ENCODE measurements at places on chromosomes 6 and 20. TPM values are rescaled to one million over a fixed set of nuclear protein-coding genes. Genes with fewer than 3 reads are reported as not detected.

GRCh38 chr20:17225851-17226409 is 910 bp upstream of the PCSK2 start:
- peaks cover 5% of the 10 kb centered on the region for H3K4me1 ChIP-seq
- no peak overlapping the region for H3K27ac ChIP-seq
- DNase-seq: peak; percentile 73
- no peaks in the 10 kb centered on the region for H3K36me3 ChIP-seq

GRCh38 chr20:63594043-63594561 is 20.1 kb upstream of the HELZ2 start:
- H3K36me3 ChIP-seq: peaks cover 56% of the 10 kb centered on the region
- H3K27ac ChIP-seq: no peak overlapping the region
- H3K4me3 ChIP-seq: no peak overlapping the region
- H3K4me1 ChIP-seq: no peaks in the 10 kb centered on the region
- DNase-seq: no peak

GRCh38 chr6:91483415-91484105 is 896.7 kb upstream of the MAP3K7 start:
- no peaks in the 10 kb centered on the region for H3K4me1 ChIP-seq
- no peak overlapping the region for H3K4me3 ChIP-seq
- no peak for DNase-seq
- H3K27ac ChIP-seq: no peak overlapping the region

- H3K27me3 ChIP-seq: no peaks in the 10 kb centered on the region
- H3K27ac ChIP-seq: no peak overlapping the region
- DNase-seq: no peak
- no peak overlapping the region for H3K4me3 ChIP-seq
- no peaks in the 10 kb centered on the region for H3K4me1 ChIP-seq
- H3K36me3 ChIP-seq: no peaks in the 10 kb centered on the region
These were observed 321.7 kb downstream of the CENPW start for GRCh38 chr6:126661646-126662045.

- no peaks in the 10 kb centered on the region for H3K4me1 ChIP-seq
- DNase-seq: no peak
- H3K36me3 ChIP-seq: no peaks in the 10 kb centered on the region
- H3K27me3 ChIP-seq: peaks cover 18% of the 10 kb centered on the region
- H3K4me3 ChIP-seq: no peak overlapping the region
These were observed 69.6 kb downstream of the GNAS-AS1 start for GRCh38 chr20:58781138-58781537.

DNA sequence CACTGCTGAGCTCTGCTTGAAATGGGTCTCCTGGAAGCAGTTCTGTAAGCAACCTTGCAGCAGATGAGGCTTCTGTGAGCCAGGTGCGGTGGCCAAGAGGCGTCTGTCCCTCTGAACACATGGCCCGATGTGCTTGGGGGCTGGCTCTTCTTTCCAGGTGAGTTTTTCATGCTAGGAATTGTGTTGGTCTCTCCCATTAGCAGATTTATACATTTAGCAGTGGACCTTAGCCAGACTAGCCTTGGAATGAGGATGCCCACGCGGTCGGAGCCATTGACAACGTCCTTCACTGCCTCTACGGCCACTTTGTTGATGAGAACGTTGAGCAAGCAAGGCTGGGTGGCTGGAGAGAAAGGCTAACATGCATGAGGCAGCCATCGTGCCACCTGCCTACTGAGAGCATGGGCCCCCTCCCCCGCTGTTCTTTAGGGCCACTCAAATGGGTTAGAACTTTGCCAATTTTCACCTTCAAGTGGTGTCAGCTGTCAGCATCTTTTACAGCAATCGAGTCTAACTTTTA is 33.5 kb downstream of the ERMARD start:
- H3K27ac ChIP-seq: no peak overlapping the region
- H3K27me3 ChIP-seq: no peaks in the 10 kb centered on the region
- peak; percentile 48 for DNase-seq
- no peak overlapping the region for H3K4me3 ChIP-seq
- H3K36me3 ChIP-seq: no peaks in the 10 kb centered on the region
- peaks cover 3% of the 10 kb centered on the region for H3K4me1 ChIP-seq

DNA sequence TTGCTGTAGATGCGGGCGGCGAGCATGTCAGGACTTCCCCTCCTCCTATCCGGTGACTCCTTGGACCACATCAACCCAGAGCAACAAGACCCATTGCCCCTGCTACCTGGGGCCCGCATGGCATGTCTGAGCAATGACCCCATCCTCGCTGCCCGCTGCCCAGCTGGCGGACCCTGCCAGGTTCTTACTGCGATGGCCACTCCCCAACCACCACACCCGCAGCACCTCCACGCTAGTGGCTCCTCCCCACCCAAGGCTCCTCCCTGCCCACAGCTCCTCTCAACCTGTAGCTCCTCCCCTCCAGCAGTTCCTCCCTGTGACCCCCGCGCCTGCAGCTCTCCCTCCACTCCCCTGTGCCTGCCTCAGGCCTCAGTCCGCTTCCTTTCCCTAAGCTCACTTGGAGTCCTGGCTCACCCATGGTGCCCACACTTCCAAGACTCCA is 17.6 kb upstream of the SERPINB9 start:
- H3K27me3 ChIP-seq: no peaks in the 10 kb centered on the region
- no peak for DNase-seq
- no peak overlapping the region for H3K27ac ChIP-seq

GRCh38 chr20:36532388-36532787 is 8.9 kb upstream of the MYL9 start:
- no peaks in the 10 kb centered on the region for H3K27me3 ChIP-seq
- peaks cover 15% of the 10 kb centered on the region for H3K36me3 ChIP-seq
- no peak for DNase-seq
- no peak overlapping the region for H3K4me3 ChIP-seq

DNA sequence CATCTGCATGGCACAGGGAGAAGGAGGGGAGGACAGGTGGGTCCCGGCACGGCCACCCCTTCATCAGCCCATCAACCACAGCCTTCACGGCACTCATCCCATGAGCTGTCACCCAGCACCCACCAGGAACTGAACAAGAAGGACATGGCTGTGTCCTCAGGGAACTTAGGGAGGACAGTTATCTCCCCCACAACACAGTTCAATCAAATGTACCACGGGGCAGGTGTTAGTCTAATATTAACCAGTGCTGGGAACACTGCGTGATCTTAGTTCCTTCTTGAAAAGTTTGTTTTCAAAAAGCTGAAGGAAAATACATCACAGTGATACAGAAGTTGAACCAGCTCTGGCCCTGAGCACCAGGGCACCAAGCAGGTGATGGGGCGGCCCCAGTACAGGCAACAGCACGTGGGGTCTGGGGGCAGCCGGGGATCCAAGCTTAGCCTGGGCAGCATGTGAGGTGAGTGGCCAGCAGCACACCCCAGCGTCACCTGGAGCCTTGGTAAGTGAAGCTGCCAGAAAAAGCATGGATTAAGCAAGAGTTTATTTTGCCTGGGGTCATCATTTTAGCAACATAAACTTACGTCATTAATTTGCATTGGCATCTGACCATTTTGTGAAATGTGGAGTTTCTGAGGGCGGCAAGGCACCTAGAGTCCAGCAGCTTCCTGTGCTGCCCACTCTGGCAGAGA is 35.5 kb upstream of the AFDN start:
- peaks cover 2% of the 10 kb centered on the region for H3K27me3 ChIP-seq
- H3K4me3 ChIP-seq: no peak overlapping the region
- no peak overlapping the region for H3K27ac ChIP-seq
- H3K4me1 ChIP-seq: no peaks in the 10 kb centered on the region
- H3K36me3 ChIP-seq: no peaks in the 10 kb centered on the region
- DNase-seq: no peak

DNA sequence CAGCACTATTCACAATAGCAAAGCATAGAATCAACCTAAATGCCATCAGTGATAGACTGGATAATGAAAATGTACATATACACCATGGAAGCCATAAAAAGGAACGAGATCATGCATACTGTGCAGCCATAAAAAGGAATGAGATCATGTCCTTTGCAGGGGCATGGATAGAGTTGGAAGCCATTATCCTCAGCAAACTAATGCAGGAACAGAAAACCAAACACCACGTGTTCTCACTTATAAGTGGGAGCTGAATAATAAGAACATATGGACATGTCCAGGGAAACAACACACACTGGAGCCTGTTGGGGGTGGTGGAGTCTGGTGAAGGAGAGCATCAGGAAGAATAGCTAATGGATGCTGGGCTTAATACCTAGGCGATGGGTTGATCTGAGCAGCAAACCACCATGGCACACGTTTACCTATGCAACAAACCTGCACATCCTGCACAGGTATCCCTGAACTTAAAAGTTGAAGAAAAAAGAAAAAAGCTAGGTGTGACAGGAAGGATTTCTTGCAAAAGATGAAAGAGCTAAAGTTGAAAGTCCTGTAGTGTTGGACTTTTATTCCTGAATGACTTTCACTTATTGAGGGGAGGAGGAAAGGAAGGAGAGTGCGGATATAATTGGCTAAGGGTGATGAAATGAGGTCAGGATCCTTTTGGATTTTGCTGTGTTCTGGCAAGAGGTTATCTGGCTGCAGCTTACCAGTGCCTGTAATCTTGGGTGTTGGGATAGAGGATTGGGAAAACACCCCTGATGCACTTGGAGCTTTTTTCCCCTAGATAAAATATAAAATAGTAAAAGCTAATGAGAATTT is 8.5 kb downstream of the TRMT11 start:
- DNase-seq: no peak
- no peaks in the 10 kb centered on the region for H3K4me1 ChIP-seq
- H3K36me3 ChIP-seq: peaks cover 21% of the 10 kb centered on the region
- H3K4me3 ChIP-seq: no peak overlapping the region

DNA sequence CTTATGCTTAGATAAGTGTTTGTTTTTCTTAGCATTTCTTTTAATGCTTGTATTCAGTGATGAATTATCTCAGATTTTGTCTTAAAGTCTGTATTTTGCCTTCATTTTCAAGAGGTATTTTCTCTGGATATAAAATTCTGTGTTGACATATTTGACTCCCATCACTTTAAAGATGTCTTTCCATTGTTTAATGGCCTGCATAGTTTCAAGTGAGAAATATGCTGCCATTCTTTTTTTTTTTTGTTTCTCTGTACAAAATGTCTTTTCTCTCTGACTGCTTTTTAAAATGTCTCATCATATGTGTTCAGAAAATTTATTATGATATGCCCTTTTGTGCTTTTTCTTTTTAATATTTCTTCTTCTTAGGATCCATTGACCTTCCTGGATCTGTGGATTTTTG is 578.0 kb upstream of the NOX3 start:
- H3K27me3 ChIP-seq: no peaks in the 10 kb centered on the region
- H3K4me3 ChIP-seq: no peak overlapping the region
- H3K36me3 ChIP-seq: no peaks in the 10 kb centered on the region

DNA sequence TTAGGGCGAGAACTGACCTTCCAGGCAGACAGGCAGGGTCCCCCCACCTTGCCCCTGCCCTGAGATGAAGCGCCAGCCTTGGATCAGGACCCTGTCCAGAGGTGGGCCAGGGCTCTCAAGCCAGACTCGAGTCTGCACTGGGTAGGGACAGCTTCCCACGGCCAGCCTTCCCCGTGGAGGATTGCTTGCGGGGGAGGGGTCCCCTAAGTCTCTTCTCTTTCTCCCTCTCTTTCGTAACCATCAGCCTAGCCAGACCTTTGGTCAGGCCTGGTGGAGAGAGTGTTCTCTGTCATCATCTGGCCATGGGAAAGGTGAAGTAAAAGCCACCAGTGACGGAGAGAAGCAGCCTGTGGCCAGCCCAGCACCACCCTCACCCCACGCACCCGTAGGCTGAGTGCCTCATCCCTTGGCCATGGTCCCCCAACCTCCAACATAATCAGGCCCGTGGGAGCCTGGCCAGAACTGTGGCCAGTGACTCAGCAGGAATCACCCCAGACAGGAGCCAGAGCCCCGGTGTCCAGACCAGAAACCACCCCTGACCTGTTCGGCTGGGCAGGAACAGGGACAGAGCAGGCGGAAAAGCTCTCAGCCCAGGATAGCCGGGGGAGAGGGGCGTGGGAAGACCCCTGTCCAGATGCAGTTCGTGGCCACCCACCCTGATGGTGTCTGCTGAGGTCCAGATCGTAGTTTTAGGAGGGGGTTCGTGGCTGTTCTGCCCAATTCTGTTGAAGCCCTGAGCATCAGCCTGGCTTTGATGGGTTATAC is 47.1 kb downstream of the SNAI1 start:
- H3K36me3 ChIP-seq: no peaks in the 10 kb centered on the region
- no peak overlapping the region for H3K27ac ChIP-seq
- peaks cover 27% of the 10 kb centered on the region for H3K4me1 ChIP-seq
- no peak overlapping the region for H3K4me3 ChIP-seq
- no peak for DNase-seq

DNA sequence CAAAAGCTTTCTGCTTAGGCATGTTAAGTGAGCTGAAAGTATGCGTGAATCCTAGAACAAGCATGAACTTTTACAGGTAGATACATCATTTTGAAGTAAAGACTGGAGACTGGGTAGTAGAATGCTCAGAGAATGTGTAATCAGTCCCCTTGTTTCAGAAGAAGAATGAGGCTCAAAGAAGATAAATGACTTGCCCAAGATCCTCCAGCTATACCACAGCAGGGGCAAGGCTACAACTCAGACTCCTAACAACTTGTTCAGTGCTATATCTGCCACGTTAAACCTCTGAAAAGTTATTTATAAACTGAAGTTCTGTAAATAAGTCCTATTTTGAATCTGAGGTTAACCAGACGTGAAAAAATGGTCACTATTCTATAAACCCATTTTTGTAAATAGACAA is 2.9 kb downstream of the RIPOR2 start:
- H3K27me3 ChIP-seq: no peaks in the 10 kb centered on the region
- no peak overlapping the region for H3K4me3 ChIP-seq
- DNase-seq: no peak
- peaks cover 20% of the 10 kb centered on the region for H3K4me1 ChIP-seq
- no peaks in the 10 kb centered on the region for H3K36me3 ChIP-seq

- no peaks in the 10 kb centered on the region for H3K36me3 ChIP-seq
- H3K4me3 ChIP-seq: no peak overlapping the region
- DNase-seq: no peak
- H3K4me1 ChIP-seq: peaks cover 53% of the 10 kb centered on the region
- H3K27ac ChIP-seq: no peak overlapping the region
These were observed 16.5 kb downstream of the PTK7 start for GRCh38 chr6:43092635-43093034.

DNA sequence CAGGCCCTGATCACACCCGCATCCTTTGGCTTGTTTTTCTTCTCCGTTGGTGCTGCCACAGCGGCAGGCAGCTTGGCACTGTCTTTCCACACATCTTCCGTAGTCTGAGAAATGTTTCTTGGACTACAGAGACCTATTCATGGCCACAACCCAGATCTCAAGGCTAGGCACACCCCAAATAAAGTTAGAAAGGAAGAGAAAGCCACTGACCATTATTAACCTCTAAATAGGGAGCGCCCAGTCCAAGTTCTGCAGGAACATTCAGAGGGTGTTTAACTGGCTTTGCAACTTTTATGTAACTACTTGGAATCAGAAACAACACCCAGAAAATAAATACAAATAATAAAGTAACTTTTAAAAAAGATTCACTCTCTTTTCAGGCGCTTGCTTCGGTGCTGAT is 124.8 kb upstream of the NEDD9 start:
- H3K27ac ChIP-seq: peak overlapping the region; percentile 82
- H3K4me3 ChIP-seq: no peak overlapping the region
- H3K36me3 ChIP-seq: no peaks in the 10 kb centered on the region
- no peak for DNase-seq

The ZNF391 gene
- 2.1 TPM for total RNA-seq

The RPS10 gene
- 875 TPM for total RNA-seq

The MYT1 gene
- total RNA-seq: 0.12 TPM

Measured in upper lobe of right lung (tissue), 1 donor.